ENCODE measurements at places on chromosomes 13 and 19.
A peak's percentile ranks its signal among the peaks of the same experiment; 100 is the strongest.

DNA sequence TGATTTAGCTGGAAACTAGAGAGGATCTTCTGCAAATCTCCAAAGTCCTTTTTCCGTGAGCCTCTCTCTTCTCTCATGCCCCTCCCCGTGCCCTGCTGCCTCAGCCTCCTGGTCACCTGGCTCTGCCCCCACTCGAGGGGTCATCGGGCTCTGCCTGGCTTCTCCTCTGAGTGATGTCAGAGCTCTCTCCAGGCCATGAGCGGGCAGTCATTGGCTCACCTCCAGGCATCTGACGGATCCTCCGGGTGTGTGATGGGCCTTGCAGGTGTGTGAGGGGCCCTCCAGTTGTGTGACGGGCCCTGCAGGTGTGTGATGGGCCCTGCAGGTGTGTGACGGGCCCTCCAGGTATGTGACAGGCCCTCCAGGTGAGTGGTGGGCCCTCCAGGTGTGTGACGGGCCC lies 10.3 kb upstream of the GAS6 start:
- DNase-seq: no peak

GRCh38 chr19:15367439-15367838 lies 12.1 kb downstream of the AKAP8 start:
- DNase-seq: peak; percentile 31

GRCh38 chr13:31200637-31200971 lies 829 bp downstream of the B3GLCT start:
- DNase-seq: peak; percentile 68

- DNase-seq: no peak
Observed at GRCh38 chr13:44089452-44089851, 209.7 kb downstream of the LACC1 start.

- no peak for DNase-seq
Observed at GRCh38 chr13:37618554-37618953, 20.0 kb upstream of the POSTN start.

Data from Right ventricle myocardium superior (tissue), 1 donor.